AG08396 (cell line): ENCODE measurements at places on chromosomes 5 and 9.

DNA sequence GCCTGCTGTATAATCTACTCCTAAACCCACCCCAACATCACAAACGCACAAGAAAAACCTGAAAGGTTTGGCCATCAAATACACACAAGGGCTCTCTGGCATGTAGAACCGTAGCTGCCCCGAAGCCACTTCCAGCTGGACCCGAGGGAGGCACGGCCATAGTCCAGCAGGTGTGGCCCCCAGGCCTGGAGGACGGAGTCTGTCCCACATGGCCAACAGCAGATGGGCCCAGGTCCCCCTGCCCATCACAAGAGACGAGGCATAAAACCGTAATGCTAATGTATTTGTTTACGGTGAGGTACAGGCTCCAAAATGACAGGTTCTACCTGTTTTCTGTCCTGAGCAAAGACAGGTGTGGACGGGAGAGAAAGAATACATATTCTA is 234.2 kb downstream of the SYK start:
- no peak for DNase-seq

DNA sequence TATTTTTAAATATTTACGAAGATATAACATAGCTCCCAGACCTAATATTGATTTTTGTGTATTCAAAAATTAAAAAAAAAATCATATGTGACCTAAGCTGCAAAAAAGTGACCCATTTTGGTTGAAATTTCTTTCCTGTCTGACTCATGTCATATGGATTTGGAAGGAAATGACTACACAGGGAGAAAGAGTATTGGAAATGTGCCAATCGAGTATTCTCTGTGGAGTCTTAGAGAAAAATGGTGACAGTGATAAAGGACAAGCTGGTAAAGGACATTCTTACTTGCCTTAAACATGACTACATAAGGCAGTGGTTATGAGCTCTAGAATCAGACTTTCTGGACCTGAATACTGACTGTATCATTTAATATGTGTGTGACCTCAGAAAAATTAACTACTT is 262.9 kb upstream of the PTPRD start:
- DNase-seq, result no peak

DNA sequence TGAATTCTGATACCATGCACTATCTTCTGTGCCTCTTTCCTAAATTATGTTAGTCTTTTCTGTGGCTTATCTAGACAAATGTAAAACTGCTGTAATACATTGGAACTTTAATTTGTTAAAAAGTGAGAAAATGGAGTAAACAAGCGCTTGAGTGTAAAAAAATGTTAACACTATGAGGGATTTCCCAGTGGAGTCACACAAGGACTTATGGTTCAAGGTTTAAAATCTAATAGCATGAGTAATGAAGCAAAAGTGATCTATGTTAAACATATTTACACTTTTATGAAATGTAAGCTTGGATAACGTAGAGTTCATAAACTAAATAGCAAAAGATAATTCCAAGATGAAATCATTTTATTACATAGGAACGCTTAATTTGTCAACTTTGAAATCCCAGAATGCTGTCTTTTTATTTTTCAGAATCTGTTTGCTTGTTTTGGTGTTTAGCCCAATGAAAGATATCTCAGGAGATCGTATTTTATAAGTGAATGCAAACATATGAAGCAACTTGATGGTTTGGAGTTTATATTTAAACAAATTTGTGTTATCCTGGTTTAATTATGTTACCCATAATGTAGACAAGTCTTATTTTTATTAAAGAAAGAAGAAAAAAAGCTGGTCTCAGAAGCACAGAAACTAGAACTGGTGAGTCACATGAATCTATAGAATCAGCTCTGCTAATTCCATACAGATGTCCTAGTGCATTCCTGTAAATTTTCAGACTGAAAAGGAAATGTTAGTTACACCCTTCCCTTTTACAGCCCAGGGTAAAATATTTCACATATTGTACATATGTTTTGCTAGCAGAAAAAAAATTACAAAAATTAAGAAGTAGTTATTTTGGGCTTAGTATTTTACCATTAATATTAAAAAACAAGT is 34.2 kb upstream of the FBN2 start:
- DNase-seq, result no peak

DNA sequence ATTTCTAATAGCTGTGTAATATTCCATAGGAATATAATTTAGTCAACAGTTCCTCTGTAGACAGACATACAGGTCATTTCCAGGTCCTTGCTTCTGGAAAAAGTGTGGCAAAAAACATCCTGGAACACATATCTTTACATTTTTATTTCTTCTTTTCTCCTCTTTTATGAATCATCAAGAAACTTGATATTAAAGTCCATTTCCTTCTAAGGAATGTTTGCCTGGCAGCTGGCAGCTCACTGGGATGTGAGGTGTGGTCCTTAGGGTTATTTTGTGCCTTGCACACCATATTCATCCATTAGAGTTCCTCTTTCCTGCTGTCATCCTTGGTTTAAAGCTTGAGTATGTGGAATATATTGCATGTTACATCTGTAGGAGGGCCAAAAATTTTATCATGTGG is 122.0 kb downstream of the GALNT10 start:
- DNase-seq, result peak; percentile 18

- DNase-seq, result no peak
These were observed 2019.5 kb upstream of the NUDT12 start for GRCh38 chr5:105581988-105582690.

DNA sequence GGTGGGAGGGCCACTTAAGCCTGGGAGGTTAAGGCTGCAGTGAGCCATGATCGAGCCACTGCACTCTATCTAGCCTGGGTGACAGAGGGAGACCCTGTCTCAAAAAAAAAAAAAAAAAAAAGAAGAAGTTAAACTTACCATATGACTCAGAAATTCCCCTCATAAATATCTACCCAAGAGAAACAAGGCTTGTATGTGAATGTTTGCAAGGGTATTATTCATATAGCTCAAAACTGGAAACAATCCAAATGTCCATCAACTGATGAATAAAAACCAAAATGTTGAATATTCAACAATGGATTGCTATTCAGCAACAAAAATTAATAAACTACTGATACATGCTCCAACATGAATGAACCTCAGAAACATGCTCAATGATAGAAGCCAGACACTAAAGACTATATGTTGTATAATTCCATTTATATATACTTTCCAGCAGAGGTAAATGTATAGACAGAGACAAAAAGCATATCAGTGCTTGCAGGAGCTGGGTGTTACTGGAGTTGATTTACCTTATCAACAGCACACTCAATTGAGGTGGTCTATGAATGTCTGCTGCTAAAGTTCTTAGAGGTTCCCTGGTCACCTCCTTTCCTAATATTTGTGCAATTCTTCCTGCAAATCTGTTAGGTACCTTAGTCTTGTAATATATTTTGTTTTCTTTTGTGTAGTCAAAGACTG is 5.3 kb upstream of the SREK1 start:
- DNase-seq, result no peak

DNA sequence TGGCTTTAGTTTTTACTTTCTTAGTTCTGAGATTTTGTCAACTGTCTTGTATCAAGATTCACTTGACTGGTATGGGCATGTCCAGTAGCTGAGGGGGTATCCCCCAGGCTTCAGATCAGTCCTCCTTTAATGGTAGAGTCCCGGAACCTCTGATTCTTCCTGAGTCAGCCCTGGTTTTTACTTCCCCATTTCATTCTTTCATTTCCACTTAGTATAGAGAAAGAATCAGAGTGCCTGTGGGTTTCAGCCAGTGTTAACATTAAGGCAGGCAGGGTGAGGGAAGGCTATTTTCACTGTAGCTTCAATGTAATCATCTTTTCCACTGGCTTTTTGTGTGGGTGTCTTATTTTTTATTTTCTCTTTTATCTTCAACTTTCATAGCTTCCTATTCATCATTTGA is 8.3 kb upstream of the COMMD10 start:
- DNase-seq, result no peak

DNA sequence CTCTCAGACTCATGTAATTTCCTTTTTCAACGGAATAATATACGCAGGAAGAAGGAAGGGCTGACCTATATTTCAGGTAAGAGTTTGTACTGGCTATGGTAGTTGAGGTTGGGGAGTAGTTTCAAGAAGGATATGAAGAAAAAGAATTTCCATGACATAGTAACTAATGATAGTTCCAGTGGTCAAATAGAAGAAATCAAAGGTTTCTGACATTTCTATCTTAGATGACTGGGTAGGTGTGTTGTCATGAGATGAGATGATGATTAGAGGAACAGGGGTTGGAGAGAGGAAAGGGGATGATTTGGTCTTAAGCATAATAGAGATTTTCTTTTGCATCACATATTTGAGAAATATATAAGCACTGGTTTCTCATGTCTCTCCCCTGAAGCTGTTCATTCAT is 166.0 kb downstream of the SPATA31D1 start:
- DNase-seq, result no peak

- no peak for DNase-seq
These were observed 379.9 kb upstream of the IRX4 start for GRCh38 chr5:2262620-2263019.

- DNase-seq, result no peak
These were observed 231.5 kb downstream of the PCSK1 start for GRCh38 chr5:96201503-96201902.

DNA sequence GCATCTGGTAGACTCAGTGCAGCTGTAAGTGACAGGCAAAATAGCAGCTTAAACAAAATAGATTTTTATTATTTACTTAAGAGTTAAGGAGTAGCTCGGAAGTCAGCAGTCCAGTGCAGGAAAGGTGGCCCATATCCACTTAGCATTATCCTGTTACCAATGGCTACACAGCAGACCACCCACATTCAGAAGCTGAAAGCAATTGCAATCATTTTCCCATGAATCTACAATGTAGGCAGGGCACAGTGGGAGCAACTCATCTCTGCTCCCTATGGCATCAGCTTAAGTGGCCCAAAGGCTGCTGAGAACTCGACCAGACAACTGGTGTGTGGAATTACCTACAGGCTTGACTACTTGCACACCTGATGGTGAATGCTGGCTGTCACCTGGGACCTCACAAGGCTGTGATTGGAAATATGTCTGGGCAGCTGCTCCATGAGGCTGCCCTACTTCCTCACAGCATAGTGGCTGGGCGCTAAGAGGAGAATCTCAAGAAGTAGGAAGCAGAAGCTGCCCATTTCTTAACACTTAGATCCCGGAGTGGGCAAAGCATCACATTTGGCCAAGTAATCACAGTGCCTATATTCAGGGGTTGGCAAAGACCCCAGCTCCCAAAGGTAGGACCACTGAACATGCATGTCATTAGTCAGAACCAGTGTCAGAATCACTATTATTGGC is 56.4 kb downstream of the SNX18 start:
- no peak for DNase-seq

DNA sequence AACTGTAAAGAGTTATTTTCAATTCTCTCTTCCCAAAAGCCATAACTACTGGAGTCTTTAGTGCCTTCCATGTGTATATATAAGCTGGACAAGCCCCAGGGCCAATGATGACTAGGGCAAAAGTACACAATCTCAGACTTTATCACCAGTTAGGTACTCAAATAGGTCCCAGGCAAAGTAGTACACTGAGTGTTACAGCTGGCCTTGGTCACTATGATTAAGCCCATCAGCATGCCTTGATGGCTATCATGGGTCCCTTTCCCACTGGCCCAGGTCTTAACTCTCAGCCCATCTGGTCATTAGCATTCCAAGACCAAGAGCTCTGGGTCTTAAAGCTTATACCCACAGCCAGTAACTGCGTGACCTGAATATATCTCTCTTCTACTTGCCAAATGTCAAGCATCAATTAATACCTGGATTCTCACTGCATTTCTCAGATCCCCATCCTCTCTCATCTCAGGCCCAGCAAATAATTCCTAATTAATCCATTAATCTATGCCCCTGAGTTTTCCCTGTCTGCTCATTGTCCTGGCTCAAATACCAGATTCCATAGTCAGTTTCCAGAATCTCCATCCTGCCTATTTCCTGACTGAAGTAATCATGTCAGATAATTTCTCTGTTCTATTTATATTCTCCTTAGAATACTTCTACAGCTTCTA is 62.3 kb downstream of the NR6A1 start:
- DNase-seq, result no peak

DNA sequence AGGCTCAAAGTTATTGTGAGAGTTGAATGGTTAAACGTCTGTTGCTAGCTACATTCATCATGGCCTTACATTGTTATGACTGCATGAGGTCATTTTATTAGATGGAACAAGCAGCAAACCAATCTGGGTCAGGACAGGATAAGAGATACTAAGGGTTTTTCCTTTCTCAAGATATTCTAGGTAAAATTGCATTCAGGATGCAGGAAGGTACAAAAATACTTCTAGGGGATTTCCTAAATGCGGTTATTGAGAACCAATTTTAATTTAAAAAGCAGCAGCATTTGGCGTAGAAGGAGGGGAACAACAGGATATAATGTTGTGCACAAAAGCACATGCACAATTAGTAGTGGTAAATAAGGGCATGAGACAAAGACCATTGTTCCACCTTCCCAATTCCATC is 39.2 kb upstream of the LURAP1L start:
- DNase-seq, result no peak

DNA sequence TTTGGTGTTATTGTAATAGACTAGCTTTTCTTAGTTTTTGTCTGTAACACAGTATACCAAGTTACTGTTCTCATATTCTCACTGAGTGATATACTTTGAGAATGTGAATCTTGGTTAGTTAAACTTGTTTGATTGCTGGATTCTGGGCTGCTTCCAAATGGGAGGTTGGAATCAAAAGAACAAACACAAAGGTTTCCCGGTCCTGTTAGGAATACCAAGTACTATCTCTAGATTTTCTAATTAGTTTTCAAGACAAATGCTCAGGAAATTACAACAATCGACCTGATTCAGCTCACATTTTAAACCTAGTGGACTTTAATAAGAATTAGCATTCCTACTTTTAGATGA is 244.3 kb downstream of the CSNK1G3 start:
- DNase-seq, result no peak

DNA sequence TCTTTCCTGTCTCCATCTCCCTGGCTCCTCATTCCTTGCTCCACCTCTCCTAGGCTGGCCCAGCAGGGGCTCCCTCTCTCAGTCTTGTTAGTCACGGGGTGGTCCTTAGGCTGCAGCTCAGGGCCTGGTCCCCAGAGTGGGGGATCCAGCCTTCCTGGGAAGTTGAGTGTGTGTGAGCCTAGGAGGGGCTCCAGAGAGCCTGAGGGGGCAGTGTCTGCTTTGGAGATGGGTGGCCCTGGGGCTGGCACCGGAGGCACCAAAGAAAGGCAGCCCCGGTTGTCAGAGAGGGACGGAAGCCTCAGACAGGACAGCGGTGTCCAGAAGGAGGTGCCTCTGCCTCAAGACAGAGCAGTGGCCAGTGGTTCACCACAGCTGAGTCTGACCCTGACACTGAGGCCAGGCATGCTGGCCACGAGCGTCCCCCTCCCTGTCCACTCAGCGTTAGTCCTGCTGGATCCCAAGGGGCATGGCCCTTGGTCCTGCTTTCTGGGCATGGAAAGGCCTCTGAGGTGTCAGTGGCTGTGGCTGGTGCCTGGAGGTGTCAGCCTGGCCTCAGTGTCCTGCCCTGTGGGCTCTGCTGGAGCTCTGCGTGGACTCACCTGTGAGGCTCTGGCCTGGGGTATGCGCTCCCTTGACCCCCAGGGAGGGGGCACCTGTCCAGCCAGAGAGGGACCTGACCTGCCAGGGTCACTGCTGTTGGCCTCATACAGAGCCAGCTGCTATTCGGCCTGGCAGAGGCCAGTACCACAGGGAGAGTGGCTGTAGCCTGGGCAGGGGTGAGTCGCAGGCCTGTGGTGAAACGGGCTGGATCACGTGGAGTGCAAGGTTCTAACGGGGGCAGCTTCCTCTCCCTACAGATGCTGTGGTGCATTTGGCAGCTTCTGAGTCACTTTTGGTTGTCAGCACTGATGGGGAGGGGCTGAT is 130.6 kb downstream of the CACNA1B start:
- peak; percentile 2 for DNase-seq

- no peak for DNase-seq
These were observed 14.3 kb upstream of the CORO2A start for GRCh38 chr9:98206754-98207153.

GRCh38 chr9:126417043-126417442 is 90.4 kb downstream of the MVB12B start:
- no peak for DNase-seq
